Osteocyte (in vitro differentiated cells): ENCODE measurements at places on chromosomes 13 and 19. TPM values are rescaled to one million over a fixed set of nuclear protein-coding genes. Genes with fewer than 3 reads are reported as not detected.

DNA sequence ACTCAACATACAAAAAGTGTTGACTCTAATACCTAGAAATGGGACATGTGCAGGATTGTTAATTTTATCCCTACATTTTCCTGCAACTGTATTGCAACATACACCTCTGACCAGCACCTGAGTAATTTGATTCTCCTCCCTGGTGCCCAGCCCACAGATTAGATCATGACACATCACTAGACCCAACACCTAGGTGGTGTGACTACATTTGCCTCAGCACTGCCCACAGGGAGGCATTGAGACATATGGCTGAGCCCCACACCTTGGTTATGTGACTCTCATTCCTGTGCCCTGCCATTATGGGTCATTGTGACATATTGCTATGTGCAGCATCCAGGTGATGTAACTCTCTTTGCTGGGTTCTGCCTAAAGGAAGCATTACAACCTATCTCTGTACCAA is 13.2 kb upstream of the ZNF254 start:
- no peaks in the 10 kb centered on the region for H3K27me3 ChIP-seq
- H3K36me3 ChIP-seq: peaks cover 33% of the 10 kb centered on the region
- H3K4me3 ChIP-seq: no peak overlapping the region
- no peaks in the 10 kb centered on the region for H3K4me1 ChIP-seq
- no peak overlapping the region for H3K27ac ChIP-seq
- peak; percentile 56 for DNase-seq

GRCh38 chr13:97974773-97975172 is 21.3 kb downstream of the IPO5 start:
- H3K4me3 ChIP-seq: peak overlapping the region; percentile 22
- H3K27ac ChIP-seq: peak overlapping the region; percentile 96
- H3K36me3 ChIP-seq: no peaks in the 10 kb centered on the region
- DNase-seq: no peak
- no peaks in the 10 kb centered on the region for H3K27me3 ChIP-seq
- peaks cover 32% of the 10 kb centered on the region for H3K4me1 ChIP-seq

- H3K4me1 ChIP-seq: peaks cover 22% of the 10 kb centered on the region
- no peaks in the 10 kb centered on the region for H3K27me3 ChIP-seq
- H3K36me3 ChIP-seq: peaks cover 27% of the 10 kb centered on the region
Observed at GRCh38 chr19:44891016-44891882, at the start of gene TOMM40. TOMM40 (plus strand) TSS chr19:44891254; CDS start chr19:44891416, 162 bp downstream.

- no peak overlapping the region for H3K27ac ChIP-seq
- no peaks in the 10 kb centered on the region for H3K27me3 ChIP-seq
- H3K4me3 ChIP-seq: no peak overlapping the region
- no peaks in the 10 kb centered on the region for H3K4me1 ChIP-seq
- no peak for DNase-seq
- no peaks in the 10 kb centered on the region for H3K36me3 ChIP-seq
Observed at GRCh38 chr19:15900504-15900903, 2.6 kb upstream of the CYP4F2 start.

DNA sequence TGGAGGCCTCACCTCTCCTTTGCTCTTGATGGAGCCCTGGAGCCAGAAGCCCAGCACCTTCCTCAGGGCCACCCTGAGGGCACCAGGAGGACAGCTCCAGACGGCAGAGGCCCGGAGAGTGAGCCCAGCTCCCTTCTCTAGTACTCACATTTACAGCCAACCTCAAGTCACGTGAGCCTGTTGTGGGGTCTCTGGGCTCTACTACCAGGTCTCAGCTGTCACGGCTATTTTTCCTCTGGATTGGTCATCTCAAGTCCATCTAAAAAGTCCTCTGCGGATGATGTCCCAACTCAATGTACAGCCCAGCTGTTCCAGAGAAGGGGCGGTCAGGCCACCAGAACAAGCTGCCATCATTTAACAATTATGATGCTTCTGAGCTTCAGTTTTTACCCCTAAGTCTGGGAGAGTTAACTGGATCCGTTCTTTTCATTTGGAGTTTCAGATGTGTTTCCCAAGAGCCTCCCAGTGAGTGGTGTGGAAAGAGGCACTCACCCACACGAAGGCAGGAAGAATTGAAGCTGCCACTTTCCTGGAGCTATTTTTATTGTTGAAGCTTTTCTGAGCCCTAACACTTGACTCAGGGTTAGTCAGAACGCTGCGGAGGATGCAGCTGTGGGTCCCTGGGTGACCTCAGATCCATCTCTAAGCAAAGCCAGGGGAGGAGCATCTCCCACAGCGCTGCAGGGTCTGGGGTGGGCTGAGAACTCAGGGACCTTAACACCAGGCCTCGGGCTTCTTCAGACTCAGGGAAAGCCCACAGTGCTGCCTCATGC is 143.5 kb upstream of the UBL3 start:
- DNase-seq: no peak
- peaks cover 18% of the 10 kb centered on the region for H3K4me1 ChIP-seq
- no peaks in the 10 kb centered on the region for H3K27me3 ChIP-seq
- H3K4me3 ChIP-seq: no peak overlapping the region
- H3K27ac ChIP-seq: no peak overlapping the region

- no peak overlapping the region for H3K4me3 ChIP-seq
- H3K4me1 ChIP-seq: peaks cover 18% of the 10 kb centered on the region
- H3K36me3 ChIP-seq: peaks cover 15% of the 10 kb centered on the region
- H3K27ac ChIP-seq: no peak overlapping the region
Observed at GRCh38 chr13:100356426-100356825, 232.2 kb downstream of the GGACT start.

- no peak overlapping the region for H3K27ac ChIP-seq
- peaks cover 50% of the 10 kb centered on the region for H3K27me3 ChIP-seq
- peak overlapping the region; percentile 67 for H3K4me3 ChIP-seq
- DNase-seq: no peak
Observed at GRCh38 chr19:50817941-50818858, 5.4 kb downstream of the KLK1 start.

- H3K4me1 ChIP-seq: peaks cover 23% of the 10 kb centered on the region
- H3K27me3 ChIP-seq: no peaks in the 10 kb centered on the region
- no peak overlapping the region for H3K27ac ChIP-seq
- DNase-seq: no peak
- no peaks in the 10 kb centered on the region for H3K36me3 ChIP-seq
- H3K4me3 ChIP-seq: no peak overlapping the region
Observed at GRCh38 chr13:109819874-109820273, 33.5 kb upstream of the IRS2 start.

GRCh38 chr13:22773465-22773864 is 407.3 kb upstream of the SGCG start:
- no peak overlapping the region for H3K27ac ChIP-seq
- no peaks in the 10 kb centered on the region for H3K27me3 ChIP-seq
- no peaks in the 10 kb centered on the region for H3K36me3 ChIP-seq

DNA sequence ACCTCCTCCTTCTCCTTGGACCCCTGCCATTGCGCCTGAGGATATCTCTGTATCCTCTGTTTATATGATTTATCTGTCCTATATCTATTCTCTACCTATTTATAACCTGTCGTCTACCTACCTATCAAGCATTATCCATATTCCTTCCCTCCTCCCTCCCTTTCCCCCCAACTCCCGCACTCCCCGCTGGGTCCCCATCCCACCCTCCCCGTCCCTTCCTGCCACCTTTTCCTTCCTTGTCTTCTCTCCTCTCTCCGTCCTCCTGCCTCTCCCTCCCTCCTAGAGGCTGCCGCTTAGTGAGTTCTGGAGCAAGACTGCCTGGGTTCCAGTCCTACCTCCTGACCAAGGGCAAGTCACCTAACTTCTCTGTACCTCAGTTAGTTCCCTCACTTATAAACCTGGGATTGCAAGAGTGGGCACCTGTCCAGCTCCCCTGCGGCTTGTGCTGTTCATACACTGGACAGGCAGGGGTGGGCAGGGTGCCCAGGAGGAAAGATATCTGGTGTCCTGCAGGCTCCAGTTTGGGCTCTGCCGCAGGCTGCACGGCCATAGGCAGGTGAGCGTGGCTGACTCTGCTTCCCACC is 16.1 kb downstream of the TTYH1 start:
- no peak overlapping the region for H3K4me3 ChIP-seq
- H3K36me3 ChIP-seq: peaks cover 2% of the 10 kb centered on the region
- no peak overlapping the region for H3K27ac ChIP-seq
- H3K4me1 ChIP-seq: peaks cover 10% of the 10 kb centered on the region
- DNase-seq: no peak

- no peaks in the 10 kb centered on the region for H3K36me3 ChIP-seq
- H3K27ac ChIP-seq: no peak overlapping the region
- no peak overlapping the region for H3K4me3 ChIP-seq
- no peaks in the 10 kb centered on the region for H3K4me1 ChIP-seq
- no peak for DNase-seq
- H3K27me3 ChIP-seq: no peaks in the 10 kb centered on the region
Observed at GRCh38 chr13:37966266-37966665, 96.7 kb upstream of the TRPC4 start.

GRCh38 chr13:47216176-47216822 is 319.4 kb upstream of the HTR2A start:
- peaks cover 16% of the 10 kb centered on the region for H3K4me1 ChIP-seq
- H3K36me3 ChIP-seq: no peaks in the 10 kb centered on the region
- H3K27me3 ChIP-seq: no peaks in the 10 kb centered on the region
- H3K4me3 ChIP-seq: no peak overlapping the region

DNA sequence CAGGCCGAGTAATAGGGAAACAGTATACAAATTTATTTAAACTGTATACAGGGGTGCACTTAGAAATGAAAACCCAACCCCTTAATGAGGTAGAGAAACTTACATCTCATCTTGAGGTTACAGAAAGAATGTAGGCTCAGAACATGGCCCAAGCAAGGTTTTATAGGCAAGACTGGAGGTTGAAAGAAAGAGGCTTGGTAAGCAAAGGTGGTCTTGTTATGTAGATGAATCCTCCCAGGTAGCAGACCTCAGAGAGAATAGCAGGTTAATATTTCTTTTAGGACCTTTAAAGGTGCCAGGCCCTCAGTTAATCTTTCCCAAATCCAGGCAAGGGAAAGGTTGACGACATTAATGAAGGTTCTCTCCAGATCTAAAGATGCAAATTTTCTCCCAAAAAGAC is 1466.8 kb upstream of the PRR20A start:
- no peaks in the 10 kb centered on the region for H3K4me1 ChIP-seq
- no peaks in the 10 kb centered on the region for H3K36me3 ChIP-seq
- H3K27ac ChIP-seq: no peak overlapping the region
- H3K4me3 ChIP-seq: no peak overlapping the region

DNA sequence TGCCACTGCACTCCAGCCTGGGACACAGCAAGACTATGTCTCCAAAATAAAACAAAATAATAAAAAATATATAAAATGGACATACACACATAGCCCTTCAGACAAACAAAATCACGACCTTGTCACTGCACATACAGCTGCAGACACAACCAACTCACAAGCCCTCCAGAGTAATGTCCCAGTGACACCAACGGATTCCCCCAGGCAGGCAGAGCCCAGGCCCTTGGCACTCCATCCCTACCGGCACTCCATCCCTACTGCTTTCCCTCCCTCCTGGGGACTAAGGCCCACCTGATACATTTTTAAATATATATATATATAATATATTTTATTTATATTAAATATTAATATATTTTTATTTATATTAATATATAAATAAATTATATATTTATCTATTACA is 18.5 kb downstream of the ZNF101 start:
- H3K27me3 ChIP-seq: no peaks in the 10 kb centered on the region
- H3K4me3 ChIP-seq: no peak overlapping the region
- no peaks in the 10 kb centered on the region for H3K4me1 ChIP-seq

GRCh38 chr19:13881692-13882418 is 4.9 kb downstream of the NANOS3 start:
- H3K4me3 ChIP-seq: no peak overlapping the region
- no peaks in the 10 kb centered on the region for H3K36me3 ChIP-seq
- H3K4me1 ChIP-seq: peaks cover 34% of the 10 kb centered on the region
- DNase-seq: no peak
- H3K27me3 ChIP-seq: no peaks in the 10 kb centered on the region
- peak overlapping the region; percentile 93 for H3K27ac ChIP-seq

- H3K4me3 ChIP-seq: peak overlapping the region; percentile 87
- no peaks in the 10 kb centered on the region for H3K27me3 ChIP-seq
- peaks cover 37% of the 10 kb centered on the region for H3K4me1 ChIP-seq
- H3K36me3 ChIP-seq: peaks cover 24% of the 10 kb centered on the region
Observed at GRCh38 chr13:44437356-44438233, 64.0 kb downstream of the SERP2 start.

- no peaks in the 10 kb centered on the region for H3K36me3 ChIP-seq
- H3K4me3 ChIP-seq: peak overlapping the region; percentile 85
- peak; percentile 84 for DNase-seq
Observed at GRCh38 chr13:49935171-49936074, 717 bp downstream of the SPRYD7 start.

- no peaks in the 10 kb centered on the region for H3K36me3 ChIP-seq
- no peak overlapping the region for H3K4me3 ChIP-seq
- no peak for DNase-seq
Observed at GRCh38 chr19:48372904-48373303, 8.7 kb downstream of the SYNGR4 start.

GRCh38 chr19:7801020-7801570 is 28.9 kb upstream of the EVI5L start:
- H3K27ac ChIP-seq: no peak overlapping the region
- H3K27me3 ChIP-seq: peaks cover 23% of the 10 kb centered on the region
- H3K36me3 ChIP-seq: peaks cover 3% of the 10 kb centered on the region
- no peak overlapping the region for H3K4me3 ChIP-seq

DNA sequence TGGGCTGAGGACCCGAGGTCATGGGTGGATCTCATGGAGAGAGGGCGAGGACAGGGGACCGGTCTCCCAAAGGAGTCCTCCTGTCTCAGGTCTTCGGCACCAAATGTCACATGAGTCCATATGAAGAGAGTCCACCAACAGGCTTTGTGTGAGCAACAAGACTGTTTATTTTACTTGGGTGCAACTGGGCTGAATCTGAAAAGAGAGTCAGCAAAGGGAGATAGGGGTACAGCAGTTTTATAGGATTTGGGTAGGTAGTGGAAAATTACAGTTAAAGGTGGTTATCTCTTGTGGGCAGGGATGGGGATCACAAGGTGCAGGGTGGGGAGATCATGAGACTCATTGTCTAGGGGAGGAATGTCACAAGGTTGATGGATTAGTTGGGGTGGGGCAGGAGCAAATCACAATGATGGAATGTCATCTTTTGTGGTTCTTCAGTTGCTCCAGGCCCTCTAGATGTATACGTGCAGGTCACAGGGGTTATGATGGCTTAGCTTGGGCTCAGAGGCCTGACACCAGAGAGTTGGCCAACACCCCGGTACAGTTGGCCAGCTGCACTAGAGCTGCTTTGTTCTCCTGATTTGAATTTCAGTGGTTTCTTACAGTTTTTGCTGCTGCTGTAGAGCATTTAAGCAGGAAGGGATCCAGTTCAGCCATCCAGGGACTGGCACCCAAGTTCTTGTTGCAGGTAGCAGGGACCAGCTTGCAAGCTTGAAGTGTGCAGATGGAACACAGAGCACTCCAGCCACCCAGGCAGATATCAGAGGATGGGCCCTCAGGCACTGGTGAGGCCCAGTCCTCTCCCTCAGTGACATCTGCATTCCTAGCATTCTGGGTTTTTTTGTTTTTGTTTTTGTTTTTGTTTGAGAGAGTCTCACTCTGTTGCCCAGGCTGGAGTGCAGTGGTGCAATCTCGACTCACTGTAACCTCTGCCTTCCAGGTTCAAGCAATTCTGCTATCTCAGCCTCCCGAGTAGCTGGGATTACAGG is 26.4 kb upstream of the IGFL1 start:
- H3K4me1 ChIP-seq: peaks cover 19% of the 10 kb centered on the region
- peaks cover 2% of the 10 kb centered on the region for H3K36me3 ChIP-seq

The PGLYRP2 gene
- total RNA-seq: not detected in 2 replicates

The VAV1 gene
- total RNA-seq: not detected in 2 replicates

The CBY2 gene
- total RNA-seq: not detected in 2 replicates

The B3GNT3 gene
- not detected in 2 replicates for total RNA-seq

The ADGRE1 gene
- not detected in 2 replicates for total RNA-seq

The ZNF93 gene
- total RNA-seq: 4.7 and 5.6 TPM in 2 replicates

The BRME1 gene
- total RNA-seq: 3.7 and 4.1 TPM in 2 replicates

The ACER1 gene
- total RNA-seq: not detected in 2 replicates

The SIGLEC10 gene
- not detected in 2 replicates for total RNA-seq
